ENCODE measurements at places on chromosomes 2 and 18.

GRCh38 chr2:231605607-231606091, 13.0 kb downstream of the TEX44 start:
- DNase-seq, result no peak

- DNase-seq, result no peak
Observed at GRCh38 chr18:56702946-56703345, 51.8 kb downstream of the WDR7 start.

GRCh38 chr2:133506996-133507395, 61.3 kb downstream of the NCKAP5 start:
- no peak for DNase-seq

DNA sequence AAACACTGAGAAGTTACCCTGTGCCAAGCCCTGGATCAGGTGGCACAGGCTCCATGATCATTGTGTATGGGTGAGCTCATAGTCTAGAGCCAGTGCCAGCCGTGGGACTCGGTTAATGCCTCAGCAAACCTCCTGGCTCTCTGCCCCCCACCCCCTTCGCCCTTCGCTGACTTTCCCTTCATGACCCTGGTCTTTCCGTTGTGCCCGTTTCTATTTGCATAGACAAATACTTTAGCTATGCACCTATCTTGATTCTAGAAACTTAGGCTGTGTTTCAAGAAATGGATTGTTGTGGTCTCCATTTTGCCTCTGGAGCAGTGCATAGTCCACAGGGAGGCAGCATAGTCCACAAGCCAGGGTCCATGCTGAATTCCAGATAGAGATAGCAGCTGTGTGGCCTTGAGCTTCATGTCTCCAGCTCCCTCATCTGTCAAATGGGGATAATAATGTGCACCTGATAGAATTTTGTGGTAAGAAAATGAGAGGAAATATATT, 44.8 kb upstream of the KDM3A start:
- DNase-seq, result no peak

- DNase-seq, result no peak
Observed at GRCh38 chr2:140552634-140553033, 1578.2 kb downstream of the LRP1B start.

DNA sequence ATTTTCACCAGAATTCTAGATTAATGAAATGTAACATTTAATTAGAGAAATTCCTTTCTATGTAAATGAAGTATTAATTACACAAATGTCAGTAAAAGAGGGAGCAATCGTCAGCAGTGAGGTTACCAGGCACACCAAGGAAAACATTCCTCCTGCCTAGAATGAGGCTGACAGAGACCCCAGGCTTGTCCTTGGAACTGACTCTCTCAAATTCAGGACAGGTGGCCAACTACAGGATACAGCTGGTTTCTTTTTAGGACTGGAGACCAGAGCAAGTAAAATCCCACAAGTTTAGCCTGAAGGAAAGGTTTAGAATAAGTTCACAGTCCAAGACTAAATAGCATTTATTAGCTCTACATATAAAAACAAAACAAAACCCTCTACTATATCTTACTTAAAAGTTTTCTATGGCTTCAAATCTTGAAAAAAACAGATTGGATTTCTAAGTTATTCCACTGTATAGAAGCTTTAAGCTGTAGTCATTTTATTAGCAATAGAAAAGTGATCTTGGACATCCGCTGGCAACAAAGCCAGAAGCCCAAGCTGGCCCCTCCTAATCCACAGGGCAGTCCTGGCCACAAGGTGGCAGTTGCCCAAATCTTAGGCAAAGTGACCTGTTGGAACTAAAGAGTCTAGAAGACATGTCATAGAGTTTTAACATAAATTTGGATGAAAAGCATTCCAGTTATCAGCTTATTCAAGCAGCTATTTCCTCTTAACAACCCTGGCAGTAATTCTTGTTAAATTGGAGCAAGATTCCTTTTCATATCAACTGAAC, 81.0 kb downstream of the SP3 start:
- no peak for DNase-seq

DNA sequence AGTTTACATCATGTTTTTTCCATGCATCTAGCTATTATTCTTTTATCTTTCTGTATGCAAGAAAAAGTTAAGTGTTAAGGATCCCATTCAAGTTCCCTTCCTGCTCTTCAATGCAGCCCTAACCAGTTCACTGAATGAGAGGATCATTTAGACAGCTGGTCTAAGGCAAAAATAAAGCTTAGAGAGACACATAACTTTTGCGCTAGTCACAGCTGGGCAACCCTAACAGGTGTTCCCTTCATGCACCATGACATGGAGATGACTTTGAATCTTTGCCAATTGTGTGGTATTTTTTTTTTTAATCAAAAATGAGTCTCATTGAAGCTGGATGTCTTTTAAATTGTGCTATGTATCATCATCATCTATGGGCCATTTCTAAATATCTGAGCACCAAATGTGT, 393.8 kb upstream of the CYRIA start:
- DNase-seq, result no peak

DNA sequence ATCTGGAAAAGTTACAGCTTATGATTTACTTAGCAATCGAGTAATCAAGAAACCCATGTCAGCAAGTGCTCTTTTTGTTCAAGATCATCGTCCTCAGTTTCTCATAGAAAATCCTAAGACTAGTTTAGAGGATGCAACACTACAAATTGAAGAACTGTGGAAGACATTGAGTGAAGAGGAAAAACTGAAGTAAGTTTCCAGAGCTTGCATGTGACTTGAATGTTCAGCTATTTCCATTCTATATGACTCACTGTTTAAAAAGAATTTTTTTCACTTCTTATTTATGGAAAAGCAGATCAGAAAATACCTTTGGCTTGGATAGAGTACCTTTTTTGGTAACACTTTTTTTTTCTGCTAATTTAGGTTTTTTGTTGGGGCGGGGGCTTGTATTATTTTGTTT, 70.7 kb downstream of the PMS1 start:
- no peak for DNase-seq

- no peak for DNase-seq
Observed at GRCh38 chr2:95320986-95321767, 24.0 kb downstream of the KCNIP3 start.

GRCh38 chr2:41414486-41415230, 633.2 kb upstream of the PKDCC start:
- DNase-seq, result no peak

- no peak for DNase-seq
Observed at GRCh38 chr18:25348386-25349130, 3.4 kb downstream of the ZNF521 start.

DNA sequence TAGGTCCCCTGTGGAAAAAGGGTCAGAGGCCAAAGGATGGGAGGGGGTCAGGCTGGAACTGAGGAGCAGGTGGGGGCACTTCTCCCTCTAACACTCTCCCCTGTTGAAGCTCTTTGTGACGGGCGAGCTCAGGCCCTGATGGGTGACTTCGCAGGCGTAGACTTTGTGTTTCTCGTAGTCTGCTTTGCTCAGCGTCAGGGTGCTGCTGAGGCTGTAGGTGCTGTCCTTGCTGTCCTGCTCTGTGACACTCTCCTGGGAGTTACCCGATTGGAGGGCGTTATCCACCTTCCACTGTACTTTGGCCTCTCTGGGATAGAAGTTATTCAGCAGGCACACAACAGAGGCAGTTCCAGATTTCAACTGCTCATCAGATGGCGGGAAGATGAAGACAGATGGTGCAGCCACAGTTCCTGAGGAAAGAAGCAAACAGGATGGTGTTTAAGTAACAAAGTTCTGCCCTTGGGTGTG, 165.8 kb downstream of the RPIA start:
- peak; percentile 78 for DNase-seq

- DNase-seq, result no peak
Observed at GRCh38 chr18:13450289-13451212, 232.0 kb downstream of the LDLRAD4 start.

DNA sequence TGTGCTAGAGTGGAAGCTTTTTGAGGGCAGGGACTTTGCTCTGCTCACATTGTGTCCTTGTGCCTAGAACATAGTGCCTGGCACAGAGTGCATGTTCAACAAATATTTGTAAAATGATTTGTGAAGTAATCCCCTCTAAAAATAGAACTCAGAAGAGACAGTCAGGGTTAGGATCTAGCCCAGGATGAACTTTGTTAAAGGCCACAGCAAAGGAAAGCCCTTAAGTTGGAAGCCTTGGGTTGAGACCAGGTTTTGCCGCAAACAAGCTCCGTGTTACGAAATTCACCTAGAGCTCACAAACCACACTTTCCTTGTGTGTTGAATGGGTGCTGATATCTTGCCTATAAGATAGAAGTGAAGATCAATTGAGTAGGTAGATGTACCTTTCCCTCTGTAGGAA, 84.2 kb downstream of the SETBP1 start:
- DNase-seq, result no peak

GRCh38 chr2:152369176-152369860, 34.3 kb downstream of the FMNL2 start:
- no peak for DNase-seq

DNA sequence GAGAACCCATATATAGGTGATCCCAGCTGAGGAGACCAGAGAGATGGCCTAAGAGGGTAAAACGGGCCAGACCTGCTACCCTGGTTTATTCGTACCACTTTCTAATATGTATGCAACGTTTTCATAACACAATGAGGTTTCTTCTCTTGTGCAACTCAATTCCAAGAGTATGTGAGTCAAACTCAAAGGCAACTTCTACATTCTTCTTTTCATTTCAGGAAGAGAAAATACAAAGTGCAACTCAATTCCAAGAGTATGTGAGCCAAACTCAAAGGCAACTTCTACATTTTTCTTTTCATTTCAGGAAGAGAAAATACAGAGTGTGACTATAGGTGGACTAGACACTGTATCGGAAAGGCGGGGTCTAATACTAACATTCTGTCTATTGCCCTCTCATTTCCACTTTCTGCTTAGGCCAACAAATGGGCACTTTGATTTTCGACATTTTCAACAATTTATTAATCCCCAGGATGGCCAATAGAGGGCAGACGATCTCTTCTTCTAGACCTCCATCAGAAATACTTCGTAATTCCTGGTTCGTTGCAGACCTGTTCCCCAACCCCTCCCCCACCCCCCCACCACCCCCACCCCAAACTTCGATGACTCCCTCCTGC, 3.7 kb upstream of the CRIM1 start:
- DNase-seq, result no peak

DNA sequence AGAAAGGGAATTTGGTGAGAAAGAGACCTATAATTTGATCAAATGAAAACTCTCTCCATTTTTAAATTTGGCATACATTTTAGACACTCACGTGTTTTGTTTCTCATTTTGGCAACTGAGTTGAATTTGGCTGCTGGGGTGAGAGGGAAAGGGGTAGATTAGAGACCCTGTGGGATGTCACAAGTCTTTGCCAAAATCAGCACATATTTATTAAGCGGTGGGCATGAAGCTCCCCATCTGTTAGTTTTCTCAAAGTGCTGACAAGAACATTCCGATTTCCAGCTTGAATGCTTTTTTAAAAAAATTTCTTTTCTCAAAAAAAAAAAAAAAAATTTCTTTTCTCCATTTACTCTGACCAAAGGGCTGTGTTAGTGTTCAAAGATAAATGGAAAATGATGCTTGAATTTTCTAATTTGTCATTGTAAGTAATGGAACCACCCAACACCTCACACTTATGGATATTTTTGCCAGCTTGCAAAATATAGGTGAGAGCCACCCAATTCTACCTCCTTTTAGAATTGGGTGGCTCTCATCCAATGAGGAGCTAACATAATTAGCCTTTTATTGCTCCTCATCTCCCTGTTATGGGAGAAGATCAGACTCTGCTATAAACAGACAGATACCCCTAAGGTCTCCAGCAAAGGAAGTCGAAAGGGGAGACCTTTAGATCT, 222.9 kb upstream of the FN1 start:
- DNase-seq, result no peak

DNA sequence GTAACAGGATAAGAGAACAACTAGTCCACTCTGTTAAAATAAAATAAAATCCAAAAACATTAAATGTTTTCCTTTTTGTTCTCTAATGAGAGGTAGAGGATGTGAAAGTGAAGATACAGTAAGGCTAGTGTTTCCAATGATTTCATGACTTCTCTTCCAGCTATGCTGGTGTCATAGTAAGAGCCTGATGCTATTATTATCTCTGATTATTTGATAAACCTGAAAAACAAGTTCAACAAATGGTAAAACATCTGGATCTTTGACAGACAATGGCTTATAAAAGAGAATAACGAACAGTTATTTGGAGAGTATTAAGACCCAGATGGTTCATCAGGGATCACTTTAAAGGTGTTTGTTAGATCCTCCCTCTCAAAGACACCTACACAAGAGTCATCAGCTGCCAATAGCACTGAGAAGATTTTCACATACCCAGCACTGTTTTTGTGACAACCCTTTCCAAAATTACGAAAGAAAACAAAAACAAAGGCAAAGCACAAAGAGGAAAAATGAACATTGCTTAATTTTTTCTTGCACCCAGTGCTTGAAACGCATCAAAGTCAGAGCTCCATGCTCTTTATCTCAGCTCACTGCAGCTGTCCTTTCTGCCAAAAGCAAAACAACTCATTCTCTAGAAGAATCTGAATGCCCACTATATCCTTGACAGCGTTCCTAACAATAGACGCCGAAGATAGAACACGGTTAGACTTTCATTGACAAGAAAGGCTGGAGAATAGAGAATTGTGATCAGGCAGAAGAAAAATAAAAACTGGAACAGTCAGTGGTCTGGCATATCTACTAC, 168.6 kb downstream of the SLC8A1 start:
- no peak for DNase-seq

- DNase-seq, result no peak
Observed at GRCh38 chr18:39661856-39662366, 2096.3 kb upstream of the CELF4 start.

- DNase-seq, result no peak
Observed at GRCh38 chr2:9463698-9464034, 10.7 kb upstream of the IAH1 start.

DNA sequence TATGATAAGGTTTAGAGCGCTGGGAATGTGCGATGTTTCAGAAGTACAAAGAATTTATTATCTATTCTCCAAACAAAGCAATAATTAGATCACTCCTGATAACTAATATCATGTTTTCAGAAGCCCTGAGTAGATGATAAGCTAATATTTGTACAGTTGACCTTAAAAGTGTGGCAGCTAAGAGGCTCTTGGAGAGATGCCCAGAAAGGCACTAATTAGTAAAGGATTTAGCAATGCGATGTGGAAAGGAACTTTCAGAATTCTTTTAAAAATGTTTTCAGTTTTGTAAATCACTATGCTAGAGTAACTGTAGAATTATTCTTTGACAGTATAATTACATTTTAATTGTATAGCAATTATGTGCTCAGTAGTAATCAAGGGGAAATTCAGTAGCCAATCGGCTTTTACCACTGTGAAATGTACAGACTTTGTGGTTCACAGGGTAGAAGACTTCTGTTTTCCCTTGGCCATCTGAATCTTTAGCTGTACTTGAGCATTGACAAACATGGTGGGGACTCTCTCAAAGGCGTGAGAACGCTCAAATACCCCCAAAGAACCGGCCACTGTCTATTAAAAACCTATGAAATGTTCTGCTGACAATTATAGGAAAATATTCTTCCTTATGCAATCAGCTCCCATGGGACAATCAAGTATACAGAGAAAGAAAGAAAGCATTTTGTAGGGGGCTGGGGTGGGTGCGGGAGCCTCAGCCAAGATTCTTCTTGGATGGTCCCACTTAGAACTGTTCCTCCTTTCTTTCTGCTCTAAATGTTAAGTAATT, 262.8 kb upstream of the AGAP1 start:
- DNase-seq, result no peak

Measured in Peyer's patch (tissue), 4 donors.